NCI-H1436 (cell line): ENCODE measurements at places on chromosomes 11 and 22.

GRCh38 chr11:35735411-35735810 is 72.8 kb downstream of the TRIM44 start:
- no peak for DNase-seq

DNA sequence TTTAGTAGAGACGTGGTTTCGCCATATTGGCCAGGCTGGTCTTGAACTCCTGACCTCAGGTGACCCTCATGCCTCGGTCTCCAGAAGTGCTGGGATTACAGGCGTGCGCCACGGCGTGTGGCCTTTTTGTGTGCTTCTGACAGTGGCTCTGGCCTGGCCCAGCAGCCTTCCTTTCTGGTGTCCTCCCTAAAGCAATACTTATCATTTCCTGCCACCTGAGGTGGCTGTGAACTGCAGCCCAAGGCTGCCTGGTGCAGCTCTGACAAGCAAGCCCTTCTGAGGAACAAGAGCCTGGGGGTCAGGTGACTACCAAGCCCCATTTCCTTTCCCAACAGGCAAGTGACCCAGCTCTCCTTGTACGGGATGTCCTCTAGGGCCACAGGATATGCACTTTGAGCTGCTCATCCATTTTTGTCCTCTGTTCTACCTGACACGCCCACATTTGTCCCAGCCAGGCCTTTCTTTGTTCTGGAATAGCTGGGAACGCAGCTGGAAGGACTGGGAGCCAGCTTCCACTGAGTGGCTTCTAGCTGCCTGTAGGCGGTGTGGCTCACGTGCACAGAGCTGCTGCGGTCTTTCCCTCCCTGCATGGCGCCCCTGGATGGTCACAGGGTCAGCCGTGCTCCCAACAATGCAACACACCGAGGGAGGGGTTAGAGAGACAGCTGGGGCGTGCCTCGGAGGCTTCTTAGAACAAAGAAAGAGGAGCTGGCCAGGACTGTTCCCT is 12.3 kb upstream of the BID start:
- DNase-seq: no peak

DNA sequence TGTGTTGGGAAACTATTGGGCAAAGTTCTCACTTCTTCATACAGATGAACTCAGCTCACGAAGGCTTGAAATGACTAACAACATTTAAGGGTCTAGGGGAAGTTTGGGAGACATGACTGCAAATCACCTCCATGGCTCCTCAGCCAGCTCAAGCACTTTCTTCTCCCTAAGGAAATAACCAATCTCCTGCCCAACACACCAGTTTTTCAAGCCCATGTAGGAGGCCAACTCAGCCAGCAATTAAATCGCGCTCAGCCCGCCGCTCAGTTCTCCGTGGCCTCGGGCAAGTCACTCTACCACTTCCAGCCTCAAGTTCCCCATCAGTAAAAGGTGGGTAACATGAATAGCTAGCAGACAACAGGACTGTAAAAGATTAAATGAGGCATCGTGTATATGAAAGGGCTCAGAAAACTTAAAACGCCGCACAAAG is 796 bp downstream of the POLDIP3 start:
- no peak for DNase-seq

DNA sequence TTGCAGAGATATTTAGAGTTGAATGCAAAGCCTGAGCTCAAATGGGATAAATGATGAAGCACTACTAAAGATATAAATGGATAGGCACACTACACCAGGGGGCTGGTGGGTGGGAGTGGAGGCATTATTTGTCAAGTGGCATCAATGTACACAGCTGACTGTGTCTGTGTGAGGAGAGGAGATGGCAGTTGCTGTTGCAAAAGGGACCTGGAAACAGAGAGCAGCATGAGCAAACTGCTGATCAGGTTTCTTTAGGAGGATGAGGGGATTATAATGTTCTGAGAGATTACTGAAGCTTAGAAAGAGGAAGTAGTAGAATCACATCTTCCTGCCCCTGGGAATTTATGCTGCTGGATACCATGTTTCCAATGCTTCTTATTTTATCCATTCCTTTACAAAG is 39.4 kb upstream of the LIN7C start:
- peak; percentile 2 for DNase-seq

GRCh38 chr11:72716290-72716689 is 35.9 kb downstream of the ARAP1 start:
- no peak for DNase-seq

- DNase-seq: peak; percentile 17
Measured at GRCh38 chr11:45847911-45848316, 639 bp downstream of the CRY2 start.

GRCh38 chr22:19731361-19732135 is 8.2 kb downstream of the GP1BB start:
- no peak for DNase-seq

- DNase-seq: no peak
Measured at GRCh38 chr11:133175103-133175502, 357.2 kb downstream of the OPCML start.

DNA sequence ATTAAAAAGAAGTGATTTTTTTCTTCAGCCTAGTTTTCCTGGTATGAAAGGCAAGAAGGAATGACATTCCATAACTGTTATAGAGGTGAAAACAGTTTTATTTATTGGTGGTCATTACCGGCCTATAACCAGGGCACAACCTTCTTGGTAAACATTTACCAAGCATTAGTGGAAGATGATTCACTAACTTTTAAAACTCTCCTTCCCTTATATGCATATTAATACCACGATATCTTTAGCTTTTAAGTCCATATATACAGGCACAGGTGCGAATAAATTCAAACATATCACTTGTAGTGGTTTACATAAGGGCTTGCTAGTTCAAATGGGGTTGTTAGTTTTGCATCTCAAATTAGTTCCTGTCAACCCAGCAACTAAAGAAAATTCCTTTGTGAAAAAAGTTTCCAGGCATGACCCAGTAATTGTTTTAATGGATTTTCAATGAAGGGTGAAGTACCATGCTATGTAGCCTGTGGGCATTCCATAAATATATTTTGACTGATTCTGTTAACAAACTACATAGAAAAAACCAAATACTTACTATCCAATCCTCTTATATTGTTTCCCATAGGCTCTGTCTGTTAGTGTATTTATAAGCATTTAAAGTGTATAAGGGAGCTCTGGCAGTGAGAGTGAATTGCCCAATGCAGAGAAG is 30.6 kb upstream of the ROBO3 start:
- DNase-seq: no peak

GRCh38 chr11:29616611-29617010 is 400.2 kb downstream of the KCNA4 start:
- DNase-seq: no peak

DNA sequence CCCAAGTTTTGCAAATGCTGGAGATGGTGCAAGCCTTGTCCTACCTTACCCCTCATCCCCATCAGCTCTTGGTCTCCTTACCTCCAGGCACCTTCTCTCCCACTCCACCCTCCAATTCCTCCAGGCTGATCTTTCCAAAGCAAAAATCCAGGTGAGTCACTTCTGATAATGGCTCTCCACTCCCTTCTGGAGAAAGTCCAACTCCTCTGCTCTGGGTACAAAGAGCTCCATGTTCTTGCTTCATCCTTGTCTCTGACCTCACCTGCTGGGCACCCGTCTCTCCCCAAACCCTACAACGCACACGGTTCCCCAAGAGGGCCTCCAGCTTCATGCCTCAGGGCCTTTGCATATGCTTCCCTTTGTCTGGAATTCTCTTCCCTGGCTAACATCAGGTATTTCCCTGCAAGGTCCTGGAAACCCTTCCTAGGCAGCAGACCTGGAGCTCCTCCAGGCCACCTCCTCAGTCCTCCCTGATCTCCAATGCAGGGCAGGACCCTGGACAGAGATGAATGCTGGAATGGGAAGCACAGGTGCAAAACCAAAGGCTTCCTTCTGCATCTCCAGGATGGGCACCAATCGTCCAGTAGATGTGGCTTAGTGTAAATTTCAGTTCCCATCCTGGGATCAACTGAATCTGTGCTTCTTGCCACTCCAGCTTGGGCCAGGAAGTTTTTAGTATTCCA is 22.7 kb downstream of the IFT27 start:
- no peak for DNase-seq

DNA sequence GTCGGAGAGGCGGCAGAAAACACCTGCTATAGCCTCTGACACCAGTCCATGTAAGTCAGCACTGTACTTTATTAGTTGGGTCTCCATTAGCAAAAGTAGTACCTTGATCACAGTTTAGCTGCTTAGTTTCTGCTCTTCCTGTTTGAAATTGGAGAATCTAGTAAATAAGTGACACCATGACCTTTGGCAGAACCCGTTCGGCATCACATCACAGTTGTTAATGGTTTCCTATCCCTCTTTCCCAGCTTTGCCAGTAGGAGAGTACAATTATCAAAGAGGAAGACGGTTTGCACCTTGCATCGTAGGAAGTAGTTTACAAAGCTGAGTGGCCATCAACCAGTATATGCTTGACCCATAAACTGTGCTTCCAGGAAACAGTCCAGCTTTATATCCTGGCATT is 101.8 kb downstream of the TRIM44 start:
- DNase-seq: no peak

DNA sequence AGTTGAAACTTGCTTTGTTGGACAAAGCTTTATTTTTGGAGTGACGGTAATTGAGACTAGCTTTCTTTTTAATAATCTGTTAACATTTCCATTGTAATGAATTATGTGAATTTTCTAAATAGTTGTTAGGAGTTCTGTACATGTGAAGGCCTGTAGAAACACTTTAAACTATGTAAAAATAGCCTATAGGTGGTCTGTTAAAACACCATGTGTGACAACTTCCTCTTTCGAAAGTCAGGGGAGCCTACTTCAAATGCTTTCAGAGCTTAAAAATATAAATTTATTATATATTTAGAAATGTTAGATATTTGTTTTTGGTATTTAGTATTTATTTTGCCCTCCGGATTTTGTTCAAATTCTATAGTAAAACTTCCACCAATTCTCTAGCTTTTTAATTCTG is 28.7 kb downstream of the DDIAS start:
- DNase-seq: no peak
